T-helper 1 cell (primary cell): ENCODE measurements at places on chromosomes 5 and 9.

- DNase-seq = no peak
Measured at GRCh38 chr5:150159741-150160179, 4.1 kb upstream of the PDGFRB start.

DNA sequence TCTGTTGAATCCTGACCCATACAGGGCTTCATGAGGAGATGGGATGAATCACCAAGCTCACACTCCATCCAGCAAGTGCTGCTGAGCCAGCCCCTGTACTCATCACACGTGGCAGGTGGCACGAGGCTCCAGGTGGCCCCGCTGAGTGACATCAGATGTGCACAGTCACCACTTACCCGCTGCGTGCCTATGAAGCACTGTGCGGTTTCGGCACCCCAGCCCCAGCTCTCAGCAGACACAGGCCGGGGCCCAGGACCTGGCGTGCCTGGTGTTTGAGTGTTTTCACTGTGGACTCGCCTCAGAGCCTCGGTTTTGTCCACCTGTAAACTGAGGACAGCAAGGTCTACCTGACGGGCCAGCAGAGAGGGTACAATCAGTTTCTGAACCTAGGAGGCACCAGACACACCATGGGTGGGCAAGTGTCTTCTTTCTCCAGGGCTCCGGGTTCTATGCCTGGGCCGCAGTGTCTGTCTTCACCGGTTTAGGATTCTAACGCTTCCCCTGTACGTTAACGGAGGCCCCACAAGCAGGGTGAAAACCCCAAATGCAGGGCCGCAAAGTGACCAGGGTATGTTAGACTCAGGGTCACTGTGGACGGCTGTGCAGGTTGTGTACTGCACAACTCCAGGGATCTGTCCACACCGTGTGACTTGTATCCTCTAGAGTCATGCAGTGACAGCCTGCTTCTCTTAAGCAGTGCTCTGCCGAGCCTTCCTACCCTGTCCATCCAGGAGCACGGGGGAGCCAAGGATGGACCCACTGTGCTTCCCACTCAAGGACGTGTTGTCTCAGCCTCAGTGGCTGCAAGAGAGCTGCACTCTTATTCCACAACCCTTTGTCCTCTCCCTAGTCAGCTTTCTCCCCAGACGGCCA lies 44.3 kb upstream of the COL5A1 start:
- DNase-seq = no peak

DNA sequence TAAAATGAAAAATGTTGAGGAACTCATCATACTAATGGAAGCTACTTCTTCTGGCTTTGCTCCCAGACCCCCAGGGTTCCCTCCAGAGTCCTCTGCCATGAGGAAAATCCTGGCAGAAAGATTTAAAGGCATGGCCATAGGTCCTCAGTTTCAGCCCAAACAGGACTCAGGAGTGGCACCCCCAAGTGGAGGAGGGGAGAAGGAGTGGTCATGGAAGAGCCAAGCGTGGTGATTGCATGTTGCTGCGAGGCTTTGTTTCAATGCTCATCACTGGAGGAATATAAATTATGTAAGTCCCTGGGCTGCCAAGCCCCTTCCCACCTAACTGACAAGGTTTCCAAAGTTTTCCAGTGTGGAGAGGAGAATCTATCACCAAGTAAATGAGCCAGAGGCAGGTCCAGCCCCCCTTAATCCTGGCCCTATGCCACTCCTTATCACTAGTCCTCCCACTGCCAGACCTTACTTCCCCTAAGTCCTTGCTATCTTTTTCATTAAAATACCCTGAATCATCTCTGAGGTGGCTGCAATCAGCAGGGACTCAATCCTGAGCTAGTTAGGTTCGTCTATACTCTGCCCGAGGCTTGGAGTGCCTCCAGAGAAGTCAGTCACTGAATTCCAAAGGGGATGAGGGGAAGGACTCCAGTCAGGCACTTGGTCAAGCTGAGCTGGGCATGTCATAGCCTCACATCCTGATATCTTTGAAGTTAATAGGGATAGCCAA lies 70.7 kb upstream of the TAF1L start:
- no peak for DNase-seq

DNA sequence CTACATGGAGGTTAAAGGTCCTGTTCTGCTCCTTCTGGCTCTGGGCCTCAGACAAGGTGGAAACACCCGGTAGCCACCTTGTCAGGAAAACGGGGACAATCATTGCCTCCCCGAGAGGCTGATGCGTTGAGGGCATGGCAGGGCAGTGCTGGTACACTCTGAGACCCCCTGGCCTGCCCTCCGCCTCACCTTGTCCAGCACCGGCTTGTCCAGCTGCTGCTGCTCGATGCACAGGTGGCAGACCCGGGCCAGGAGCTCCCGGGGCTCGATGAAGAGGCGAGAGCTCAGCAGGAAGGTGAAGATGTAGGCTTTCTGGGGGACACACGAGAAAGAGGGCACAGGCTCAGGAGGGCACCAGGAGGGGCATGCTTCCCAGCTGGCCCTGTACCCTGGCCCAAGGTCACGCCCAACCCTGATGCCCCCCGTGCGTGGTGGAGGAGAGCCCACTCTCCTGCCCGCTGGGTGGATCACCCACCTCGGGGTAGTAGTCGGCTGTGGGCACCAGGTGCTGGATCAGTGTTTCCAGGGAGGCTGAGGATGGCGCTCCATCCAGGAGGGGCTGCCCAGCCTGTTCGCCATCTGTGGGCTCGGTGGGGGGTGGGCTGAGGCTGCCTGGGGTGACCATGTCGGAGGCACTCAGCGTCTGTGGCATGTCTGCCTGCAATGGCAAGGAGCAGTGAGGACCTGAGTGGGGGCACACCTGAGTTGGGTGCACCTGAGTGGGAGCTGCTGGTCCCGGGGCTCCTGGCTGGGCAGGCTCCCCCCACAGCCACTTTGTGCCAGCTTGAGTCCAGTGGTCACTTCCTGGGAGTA lies 66.0 kb upstream of the RNF130 start:
- DNase-seq = no peak

DNA sequence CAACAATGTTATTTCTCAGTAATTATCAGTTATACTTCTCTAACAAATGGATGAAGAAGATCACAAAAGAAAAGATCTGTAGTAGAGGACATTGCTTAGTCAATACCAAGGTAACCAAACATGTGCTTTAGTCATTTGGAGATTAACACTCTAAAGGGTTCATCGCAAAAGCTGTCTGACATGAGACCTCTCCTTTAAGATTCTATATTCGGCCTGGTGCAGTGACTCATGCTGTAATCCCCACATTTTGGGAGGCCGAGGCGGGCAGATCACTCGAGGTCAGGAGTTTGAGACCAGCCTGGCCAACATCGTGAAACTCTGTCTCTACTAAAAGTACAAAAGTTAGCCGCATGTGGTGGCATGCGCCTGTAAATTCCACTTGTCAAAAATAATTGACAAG lies 18.3 kb upstream of the CKMT2 start:
- no peak for DNase-seq

DNA sequence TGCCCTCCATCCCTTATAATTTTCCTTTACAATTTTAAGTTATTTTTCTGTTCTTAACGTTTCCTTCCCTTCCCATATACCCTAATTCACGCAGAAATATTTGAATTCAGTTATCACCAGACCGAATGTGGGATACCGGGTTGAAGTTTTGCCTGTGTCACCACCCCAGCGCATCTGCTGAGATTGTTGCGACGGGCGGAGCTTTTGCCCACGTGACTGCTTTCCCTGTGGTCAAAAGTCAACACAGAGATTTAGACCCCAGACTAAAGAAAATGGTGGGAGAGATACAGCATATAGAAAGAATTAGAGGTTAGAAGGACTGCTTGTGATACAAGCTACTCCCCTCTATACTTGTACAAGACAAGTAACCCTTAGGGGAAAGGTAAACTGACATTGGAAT lies 326.4 kb upstream of the CTNND2 start:
- DNase-seq = no peak

- no peak for DNase-seq
Measured at GRCh38 chr9:136577941-136578625, 32.2 kb upstream of the NOTCH1 start.

DNA sequence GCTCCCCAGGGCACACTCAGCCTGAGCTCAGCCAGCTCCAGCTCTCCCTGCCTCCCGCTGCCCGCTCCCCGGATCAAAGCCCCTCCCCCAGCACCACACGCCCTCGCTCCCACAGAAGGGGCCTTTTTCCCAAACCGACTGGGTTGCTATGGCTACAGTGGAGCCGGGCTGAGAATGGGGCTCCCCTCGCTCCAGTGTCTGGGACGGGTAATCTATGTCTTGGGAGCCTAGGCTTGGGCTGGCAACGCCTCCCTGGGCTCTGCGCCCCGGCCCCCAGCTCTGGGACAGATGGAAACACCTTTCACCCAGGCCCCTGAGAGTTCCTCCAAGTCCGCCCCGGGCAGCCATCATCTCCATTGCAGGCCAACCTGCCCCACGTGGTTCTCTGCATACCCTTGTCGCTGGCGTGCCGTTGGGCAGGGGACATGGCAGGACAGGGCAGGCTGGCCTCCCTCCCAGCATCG lies 29.6 kb downstream of the NOTCH1 start:
- DNase-seq = no peak

- DNase-seq = no peak
Measured at GRCh38 chr9:100673249-100673648, 95.4 kb downstream of the CAVIN4 start.

- DNase-seq = no peak
Measured at GRCh38 chr9:134286471-134287245, 39.6 kb upstream of the RXRA start.

GRCh38 chr5:5983261-5983980 lies 394.9 kb downstream of the MED10 start:
- DNase-seq = no peak

- DNase-seq = no peak
Measured at GRCh38 chr5:10337107-10337506, 16.4 kb upstream of the MARCHF6 start.

DNA sequence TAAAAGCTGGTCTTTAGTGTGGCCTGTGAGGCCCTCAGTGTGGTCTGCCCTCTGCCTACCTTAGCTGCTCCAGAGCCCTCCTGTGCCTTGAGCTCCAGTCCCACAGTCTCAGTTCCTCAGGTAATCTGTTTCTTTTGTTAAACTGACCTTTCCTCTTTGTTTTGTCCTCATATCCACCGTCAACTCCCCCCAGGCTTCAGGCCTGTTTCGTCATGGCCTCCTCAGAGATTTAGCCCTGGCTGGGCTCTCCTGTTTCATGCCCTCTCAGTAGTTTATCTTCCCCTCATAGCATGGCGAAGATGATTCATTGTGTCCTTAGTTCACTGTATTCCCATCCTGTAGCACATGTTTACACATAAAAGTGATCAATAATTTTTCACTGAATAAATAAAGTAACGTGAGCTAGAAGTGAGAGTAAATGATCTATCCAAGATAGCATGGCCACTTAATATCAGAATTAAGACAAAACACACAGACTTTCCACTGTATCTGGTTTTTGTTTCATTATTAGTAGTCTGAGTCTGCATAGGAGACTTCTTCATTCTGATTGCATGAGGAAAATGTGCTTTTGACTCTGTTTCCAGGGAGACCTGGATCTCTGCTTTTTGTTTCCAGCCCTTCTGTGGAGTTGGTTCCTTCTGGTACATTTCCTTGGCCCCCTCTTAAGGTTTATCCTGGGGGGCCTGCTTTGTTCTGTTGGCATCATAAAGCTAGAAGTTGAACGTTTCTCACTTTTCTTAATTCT lies 70.5 kb downstream of the SNX24 start:
- no peak for DNase-seq

- DNase-seq = no peak
Measured at GRCh38 chr5:41048986-41049385, 22.2 kb downstream of the MROH2B start.

GRCh38 chr5:142360051-142360498 lies 35.3 kb upstream of the SPRY4 start:
- DNase-seq = no peak

- DNase-seq = no peak
Measured at GRCh38 chr9:102185962-102186361, 447.5 kb upstream of the GRIN3A start.

GRCh38 chr5:140381972-140382371 lies 19.7 kb upstream of the ANKHD1 start:
- no peak for DNase-seq
